ENCODE measurements at places on chromosomes 3 and 15. TPM values are rescaled to one million over a fixed set of nuclear protein-coding genes. Genes with fewer than 3 reads are reported as not detected.

Gene PLA1A
- total RNA-seq, result 2.1 TPM

Gene ZNF148
- total RNA-seq, result 23.3 TPM

Gene ACKR4
- 4.7 TPM for total RNA-seq

Gene VGLL3
- total RNA-seq, result 10.9 TPM

Gene AGBL1
- total RNA-seq, result not detected

Gene SELENOS
- total RNA-seq, result 65.6 TPM

Gene BFSP2
- not detected for total RNA-seq

Gene ZBED2
- under 0.01 TPM for total RNA-seq

Gene AVEN
- 14.2 TPM for total RNA-seq

Gene ERICH6
- total RNA-seq, result 0.17 TPM

Gene SEC22C
- total RNA-seq, result 41.7 TPM

Gene PP2D1
- not detected for total RNA-seq

Gene MFGE8
- 67.0 TPM for total RNA-seq

Gene ZKSCAN7
- 6.2 TPM for total RNA-seq

Gene DLL4
- 0.16 TPM for total RNA-seq

Gene RASGRF1
- total RNA-seq, result under 0.01 TPM

Gene FBXO40
- total RNA-seq, result not detected

Gene VEPH1
- total RNA-seq, result 24.0 TPM

Gene MYZAP
- 0.17 TPM for total RNA-seq

Gene PRC1
- 10.7 TPM for total RNA-seq

Gene SLC12A1
- total RNA-seq, result not detected

Gene ADAMTSL3
- total RNA-seq, result 0.32 TPM

Gene TCTA
- 19.4 TPM for total RNA-seq

Gene LRRK1
- total RNA-seq, result 10.8 TPM

Gene ANO10
- 46.1 TPM for total RNA-seq

Gene FOXL2
- total RNA-seq, result under 0.01 TPM

Gene MAGEL2
- total RNA-seq, result under 0.01 TPM

Gene C3orf85
- not detected for total RNA-seq

Gene ACAN
- 0.09 TPM for total RNA-seq

Gene CTDSPL
- 21.0 TPM for total RNA-seq

Gene GMNC
- total RNA-seq, result not detected

Gene MYO5C
- total RNA-seq, result 0.16 TPM

Gene P2RY14
- not detected for total RNA-seq

Gene MAP3K13
- total RNA-seq, result 6.8 TPM

Gene PLA2G4B
- 0.79 TPM for total RNA-seq

Gene DUOXA2
- total RNA-seq, result not detected

Gene MINAR1
- 0.63 TPM for total RNA-seq

Gene SPINK8
- not detected for total RNA-seq

Gene FSD2
- total RNA-seq, result not detected

Gene GABRA5
- total RNA-seq, result not detected

Gene TGM5
- not detected for total RNA-seq

Gene UCN2
- total RNA-seq, result 0.34 TPM

Gene GOLGA8N
- 4.3 TPM for total RNA-seq

Gene SOX14
- total RNA-seq, result not detected

Gene FYTTD1
- total RNA-seq, result 26.3 TPM

Gene PLS1
- total RNA-seq, result 0.17 TPM

Gene CAPN3
- total RNA-seq, result 1.7 TPM
